ENCODE measurements at places on chromosomes 7 and 10.

- no peak for DNase-seq
Observed at GRCh38 chr10:86344714-86345161, 21.9 kb downstream of the GRID1 start.

DNA sequence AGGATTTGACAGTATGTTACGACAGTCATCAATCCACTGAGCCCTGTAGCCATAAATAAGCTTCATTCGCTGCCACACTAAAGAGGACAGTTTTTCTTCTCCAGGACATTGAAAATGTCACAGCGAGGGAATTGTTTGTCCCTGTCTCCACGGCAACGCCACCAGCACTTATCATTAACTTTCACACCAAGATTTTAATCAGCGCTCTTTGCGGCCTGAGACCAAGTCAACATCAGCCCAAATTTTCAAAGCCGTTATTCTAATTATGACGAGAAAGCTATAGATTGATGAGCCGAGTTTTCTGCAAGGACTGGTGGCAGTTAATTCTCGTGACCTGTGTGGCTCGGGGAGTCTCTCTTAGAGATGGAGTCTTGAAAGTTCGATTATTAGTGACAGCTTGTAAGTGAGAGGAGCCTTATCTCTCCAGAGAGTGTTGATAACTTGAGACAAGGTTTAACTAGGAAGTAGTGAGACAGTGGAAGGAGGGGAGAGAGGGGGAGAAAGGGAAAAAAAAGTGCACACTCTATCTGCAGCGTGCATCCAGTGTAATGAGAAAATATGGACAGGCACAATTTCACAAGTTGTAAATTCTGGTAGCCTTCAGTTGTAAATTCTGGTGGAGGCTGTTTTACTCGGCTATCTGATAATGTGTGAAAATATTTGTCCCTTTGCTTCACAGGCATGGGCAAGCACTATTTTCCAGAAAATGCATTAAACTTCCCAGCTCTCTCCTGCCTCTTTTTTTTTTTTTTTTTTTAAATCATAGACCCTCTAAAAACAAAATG lies 473.3 kb downstream of the LRMDA start:
- peak; percentile 5 for DNase-seq

DNA sequence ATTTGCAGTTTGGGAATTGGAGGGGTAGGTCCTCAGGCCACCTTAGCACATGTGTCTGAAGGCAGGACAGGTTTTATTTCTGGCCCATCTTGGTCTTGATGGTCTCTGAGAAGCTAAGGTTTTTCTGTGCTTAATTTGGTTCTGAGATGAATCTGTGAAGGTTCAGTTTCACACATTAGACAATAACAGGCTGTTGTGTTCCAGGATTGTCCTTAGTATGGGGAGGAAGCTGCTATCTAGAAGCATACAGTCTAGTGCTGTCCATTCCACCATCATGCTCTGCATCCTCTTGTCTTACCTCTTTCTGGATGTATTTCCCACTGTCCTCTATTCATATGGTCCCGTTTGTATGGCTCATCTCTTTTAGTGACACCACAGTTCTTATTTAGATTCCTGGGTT lies 7.1 kb downstream of the UBE2D1 start:
- DNase-seq, result no peak

GRCh38 chr10:87860816-87861403 lies 2.4 kb downstream of the KLLN start:
- no peak for DNase-seq

- no peak for DNase-seq
Observed at GRCh38 chr10:98478430-98479222, 31.9 kb upstream of the HPS1 start.

DNA sequence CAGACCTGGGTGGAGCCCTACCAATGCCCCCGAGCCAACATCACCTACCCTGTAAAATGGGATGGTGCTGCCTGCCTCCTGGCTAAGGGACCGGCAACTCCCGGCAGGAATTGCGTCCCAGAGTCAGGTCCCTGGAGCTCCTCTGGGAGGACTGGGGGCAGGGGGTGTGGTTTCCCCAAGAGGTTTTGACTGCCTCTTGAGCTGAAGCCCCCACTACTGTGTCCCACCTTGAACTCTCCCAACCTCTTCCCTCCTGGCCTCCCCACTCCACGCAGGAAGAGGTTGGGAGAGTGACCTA lies 1.3 kb downstream of the SH2B2 start:
- no peak for DNase-seq

DNA sequence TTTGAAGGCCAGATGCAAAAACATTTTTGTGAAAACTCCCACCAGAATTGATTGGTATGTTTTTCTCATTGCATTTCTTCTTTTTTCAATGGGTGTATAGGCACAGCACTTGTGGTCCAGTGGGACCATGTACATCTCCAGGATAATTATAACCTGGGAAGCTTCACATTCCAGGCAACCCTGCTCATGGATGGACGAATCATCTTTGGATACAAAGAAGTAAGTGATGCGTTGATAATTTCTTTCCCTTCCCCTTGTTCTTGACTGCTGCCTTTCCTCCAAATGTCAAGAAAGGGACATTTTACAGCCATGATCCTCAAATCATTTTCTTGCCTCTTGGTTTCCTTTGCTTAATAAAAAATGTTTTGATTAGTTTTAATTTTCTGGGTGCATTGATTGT lies 331.5 kb downstream of the PLXDC2 start:
- no peak for DNase-seq

GRCh38 chr10:114131094-114131493 lies 42.9 kb downstream of the CCDC186 start:
- no peak for DNase-seq
